Left lobe of liver (tissue), 2 donors: ENCODE measurements at places on chromosomes 6 and 20. TPM values are rescaled to one million over a fixed set of nuclear protein-coding genes. Genes with fewer than 3 reads are reported as not detected.

GRCh38 chr6:132818404-132819359, 4.3 kb downstream of the RPS12 start:
- DNase-seq, result no peak

GRCh38 chr20:31570735-31571617, 34.1 kb upstream of the ID1 start:
- peak; percentile 54 for DNase-seq

- DNase-seq, result no peak
Measured at GRCh38 chr6:168741942-168742782, 301.2 kb downstream of the SMOC2 start.

DNA sequence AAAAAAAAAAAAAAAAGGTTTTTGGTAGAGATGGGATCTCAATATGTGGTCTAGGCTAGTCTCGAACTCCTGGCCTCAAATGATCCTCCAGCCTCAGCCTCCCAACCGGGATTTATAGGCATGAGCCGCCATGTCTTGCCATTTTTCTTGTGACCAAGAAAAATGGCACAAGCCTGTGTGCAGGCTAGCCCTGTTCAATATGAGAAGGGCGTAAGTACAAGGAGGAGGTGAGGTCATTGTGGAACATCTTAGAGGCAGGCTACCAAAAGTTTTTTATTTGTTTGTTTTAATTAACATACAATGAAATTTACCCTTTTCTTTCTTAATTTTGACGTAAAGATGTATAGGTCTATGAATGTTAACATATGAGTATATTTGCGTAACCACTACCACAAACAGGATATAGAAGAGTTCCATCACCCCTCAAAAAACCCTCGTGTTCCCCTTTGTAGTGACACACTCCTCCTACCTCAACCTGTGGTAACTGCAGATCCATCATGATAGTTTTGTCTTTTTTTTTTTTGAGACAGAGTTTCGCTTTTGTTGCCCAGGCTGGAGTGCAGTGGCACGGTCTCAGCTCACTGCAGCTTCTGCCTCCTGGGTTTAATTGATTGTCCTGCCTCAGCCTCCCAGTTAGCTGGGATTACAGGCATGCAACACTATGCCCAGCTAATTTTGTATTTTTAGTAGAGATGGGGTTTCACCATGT, 28.3 kb upstream of the KIF3B start:
- no peak for DNase-seq

DNA sequence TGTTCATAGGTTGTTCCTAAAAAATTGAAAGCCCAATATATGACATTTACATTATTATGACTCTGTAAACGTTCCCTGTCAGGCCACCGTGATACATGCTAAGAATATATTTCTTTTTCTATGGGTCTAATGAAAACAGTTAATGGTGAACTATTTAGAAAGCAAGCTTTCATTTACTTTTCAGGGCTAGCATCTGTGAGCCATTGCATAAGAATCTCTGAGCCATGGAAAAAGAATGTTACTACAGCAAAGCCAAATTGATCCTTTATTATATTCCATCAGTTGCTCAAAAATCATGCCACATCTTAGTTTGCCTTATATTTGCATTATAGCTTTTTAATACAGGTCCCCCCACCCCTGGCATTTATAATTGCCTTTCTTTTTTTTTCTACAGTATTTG, 275.5 kb downstream of the ZFAND3 start:
- no peak for DNase-seq

DNA sequence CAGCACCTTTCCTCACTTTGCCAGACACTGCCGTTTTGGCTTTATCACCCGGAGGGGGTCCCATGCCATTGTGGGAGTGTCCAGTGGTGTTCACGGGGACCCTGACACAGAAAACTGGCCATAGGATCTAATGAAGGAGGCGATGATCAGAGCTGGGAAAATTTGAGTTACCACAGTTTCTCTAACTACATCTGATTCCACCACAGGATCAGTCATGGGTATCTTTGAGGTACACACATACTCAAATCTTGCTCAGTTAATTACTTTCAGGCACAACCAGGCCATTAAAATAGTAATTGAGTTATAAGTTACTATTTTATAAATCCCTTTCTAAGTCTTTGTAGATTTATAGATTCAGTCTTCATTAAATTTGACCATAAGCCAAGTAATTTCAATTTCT, 215.1 kb downstream of the PRL start:
- no peak for DNase-seq

The ZNF292 gene
- total RNA-seq, result 12.9 TPM

The SERAC1 gene
- total RNA-seq, result 3.8 TPM

The GHRH gene
- not detected for total RNA-seq
